ENCODE measurements at places on chromosomes 1 and 21. TPM values are rescaled to one million over a fixed set of nuclear protein-coding genes. Genes with fewer than 3 reads are reported as not detected.

The PTGS2 gene
- polyA plus RNA-seq: 0.66 TPM

The PLA2G2A gene
- 3.6 TPM for polyA plus RNA-seq

The SPATC1L gene
- 8.2 TPM for polyA plus RNA-seq

The SLC37A1 gene
- 2.5 TPM for polyA plus RNA-seq

The DNAJC28 gene
- 2.1 TPM for polyA plus RNA-seq

The MYOC gene
- 2.4 TPM for polyA plus RNA-seq

The UQCRHL gene
- 1.6 TPM for polyA plus RNA-seq

The SPAG17 gene
- 1.7 TPM for polyA plus RNA-seq

The HMCN1 gene
- 3.9 TPM for polyA plus RNA-seq

The SELENBP1 gene
- polyA plus RNA-seq: 35.2 TPM

The CEP170 gene
- 46.9 TPM for polyA plus RNA-seq

All from hindlimb muscle (tissue), 1 donor.